ENCODE measurements at places on chromosomes 13 and 19.
A peak's percentile ranks its signal among the peaks of the same experiment; 100 is the strongest.

GRCh38 chr13:77915686-77916085, 2.9 kb downstream of the EDNRB start:
- DNase-seq, result no peak

- DNase-seq, result no peak
Observed at GRCh38 chr13:48715977-48716376, 62.2 kb downstream of the CYSLTR2 start.

- no peak for DNase-seq
Observed at GRCh38 chr13:52164989-52165388, 5.6 kb upstream of the NEK3 start.

DNA sequence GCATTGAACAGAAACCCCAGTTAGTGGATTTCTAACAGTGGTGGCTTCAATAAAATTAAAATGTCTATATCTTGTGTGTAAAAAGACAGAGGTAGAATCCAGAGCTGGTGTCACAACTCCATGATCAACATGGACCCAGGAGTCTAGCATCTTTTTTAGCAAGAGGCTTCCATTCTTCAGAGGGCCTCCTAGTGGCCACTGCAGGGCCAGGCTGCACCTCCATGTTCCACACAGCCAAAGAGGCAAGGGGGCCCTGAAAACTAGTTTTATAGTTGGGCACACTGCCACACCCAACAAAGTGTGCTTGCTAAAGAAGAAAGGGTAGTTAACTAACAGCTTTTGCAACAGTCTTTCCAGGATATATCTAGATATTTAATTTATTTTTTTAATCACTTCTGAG, 12.9 kb downstream of the N4BP2L1 start:
- DNase-seq, result no peak

DNA sequence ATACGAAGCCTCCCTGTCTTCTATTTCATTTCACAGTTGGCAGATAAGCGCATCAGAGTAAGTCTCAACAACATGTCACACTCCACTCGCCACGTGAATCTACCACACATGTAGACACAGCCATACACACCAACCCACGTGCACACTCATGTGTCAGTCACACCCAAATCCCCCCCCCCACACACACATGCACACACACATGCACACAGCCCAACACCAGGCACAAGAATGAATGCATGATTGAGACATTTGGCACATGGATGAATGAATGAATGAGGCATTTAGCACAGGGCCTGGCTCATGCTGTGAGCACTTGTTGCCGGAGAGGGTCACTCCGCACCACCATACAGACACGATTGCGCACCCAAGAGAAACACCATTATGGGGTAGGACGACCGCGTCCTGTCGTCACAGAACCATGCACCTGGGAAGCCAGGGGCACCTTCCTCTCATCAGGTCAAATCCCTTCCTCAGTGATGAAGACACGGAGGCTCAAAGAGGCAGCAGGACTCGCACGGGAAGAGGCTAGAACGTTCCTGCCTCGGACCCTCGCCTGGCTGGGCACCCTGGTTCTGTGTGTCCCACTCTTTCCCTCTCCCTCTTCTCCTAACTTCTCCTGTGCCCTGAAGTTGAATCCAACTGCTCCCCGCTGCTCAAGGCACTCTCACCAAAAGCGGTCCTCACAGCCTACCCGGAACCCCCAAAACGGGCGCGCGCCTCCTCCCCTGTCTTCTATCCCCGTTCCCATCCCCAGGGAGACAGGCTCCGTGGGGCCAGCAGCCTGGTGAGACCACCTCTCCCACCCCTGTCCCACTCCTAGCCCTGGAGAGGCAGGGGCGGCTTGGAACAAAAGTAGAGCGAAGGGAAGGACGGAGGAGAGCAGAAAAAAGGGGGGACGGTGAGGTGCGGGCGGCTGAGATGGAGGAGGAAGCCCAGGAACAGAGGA, 1.3 kb downstream of the MEIS3 start:
- no peak for DNase-seq

DNA sequence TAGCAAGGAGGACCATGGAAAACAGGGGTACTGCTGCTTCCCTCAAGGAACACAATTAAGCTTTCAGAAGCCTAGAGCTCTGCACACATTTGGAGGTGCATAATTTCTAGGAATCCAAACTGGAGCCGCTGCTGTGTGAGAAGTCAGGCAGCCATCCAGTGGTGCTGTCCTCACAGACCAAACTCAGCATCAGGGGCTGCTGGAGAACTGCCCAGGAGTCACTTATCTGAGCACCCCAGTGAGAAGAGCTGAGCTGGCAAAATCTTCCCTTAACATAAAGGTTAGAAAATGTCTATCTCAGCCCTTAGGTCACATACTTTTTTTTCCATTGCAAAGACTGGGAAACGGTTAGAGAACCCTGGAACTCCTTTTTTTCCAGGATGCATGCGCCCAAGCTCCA, 72.8 kb downstream of the ATP7B start:
- DNase-seq, result no peak

DNA sequence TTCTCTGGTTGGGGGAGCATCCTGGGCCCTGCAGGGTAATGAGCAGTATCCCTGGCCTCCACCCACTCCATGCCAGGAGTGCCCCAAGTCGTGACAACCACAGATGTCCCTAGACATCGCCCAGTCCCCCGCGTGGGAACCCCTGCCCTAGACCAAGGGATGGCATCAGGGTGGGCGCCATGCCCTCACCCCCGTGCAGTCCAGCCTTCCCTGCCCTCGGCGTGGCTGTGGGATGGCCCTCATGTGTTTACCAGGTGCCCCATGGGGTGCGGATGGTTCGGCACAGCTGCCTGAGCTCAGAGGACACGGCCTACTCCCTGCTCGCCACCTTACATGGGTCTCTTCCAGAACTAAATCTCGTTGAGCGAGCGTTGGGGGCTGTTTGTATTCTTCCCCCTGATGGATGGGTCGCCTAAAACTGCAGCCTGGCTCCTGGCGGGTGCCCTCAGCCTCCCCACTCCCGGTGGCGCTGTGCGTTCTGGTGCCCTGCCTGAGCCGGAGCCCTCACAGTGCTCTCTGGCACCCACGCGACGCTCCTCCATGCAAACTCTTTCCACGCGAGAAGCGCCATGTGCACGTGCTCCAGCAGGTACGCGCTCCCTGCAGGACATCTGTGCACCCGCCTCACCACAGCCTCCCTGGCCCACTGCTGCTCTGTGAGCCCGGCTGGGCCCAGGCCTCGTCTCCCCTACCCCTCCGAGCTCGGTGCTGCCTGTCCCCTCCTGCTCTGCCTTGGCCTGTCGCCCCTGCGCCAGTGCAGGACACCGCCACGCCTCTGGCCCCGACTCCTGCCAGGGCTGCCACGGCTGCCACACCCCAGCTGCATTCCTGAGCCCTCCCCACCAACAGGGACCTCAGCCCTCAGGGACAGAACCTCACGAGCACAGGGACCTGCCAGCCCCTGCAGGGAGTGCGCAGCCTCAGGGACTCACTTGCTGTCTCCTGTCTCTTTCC, 145.0 kb downstream of the KDM4B start:
- no peak for DNase-seq

GRCh38 chr19:16175954-16176353, 2.6 kb upstream of the CIB3 start:
- no peak for DNase-seq

- peak; percentile 91 for DNase-seq
Observed at GRCh38 chr19:44356383-44357111, at the start of gene ZNF112. Gene ZNF112 (minus strand): TSS chr19:44356680. CDS start chr19:44340539, 16,141 bp downstream.

- DNase-seq, result no peak
Observed at GRCh38 chr19:6230991-6231448, 48.8 kb downstream of the MLLT1 start.

DNA sequence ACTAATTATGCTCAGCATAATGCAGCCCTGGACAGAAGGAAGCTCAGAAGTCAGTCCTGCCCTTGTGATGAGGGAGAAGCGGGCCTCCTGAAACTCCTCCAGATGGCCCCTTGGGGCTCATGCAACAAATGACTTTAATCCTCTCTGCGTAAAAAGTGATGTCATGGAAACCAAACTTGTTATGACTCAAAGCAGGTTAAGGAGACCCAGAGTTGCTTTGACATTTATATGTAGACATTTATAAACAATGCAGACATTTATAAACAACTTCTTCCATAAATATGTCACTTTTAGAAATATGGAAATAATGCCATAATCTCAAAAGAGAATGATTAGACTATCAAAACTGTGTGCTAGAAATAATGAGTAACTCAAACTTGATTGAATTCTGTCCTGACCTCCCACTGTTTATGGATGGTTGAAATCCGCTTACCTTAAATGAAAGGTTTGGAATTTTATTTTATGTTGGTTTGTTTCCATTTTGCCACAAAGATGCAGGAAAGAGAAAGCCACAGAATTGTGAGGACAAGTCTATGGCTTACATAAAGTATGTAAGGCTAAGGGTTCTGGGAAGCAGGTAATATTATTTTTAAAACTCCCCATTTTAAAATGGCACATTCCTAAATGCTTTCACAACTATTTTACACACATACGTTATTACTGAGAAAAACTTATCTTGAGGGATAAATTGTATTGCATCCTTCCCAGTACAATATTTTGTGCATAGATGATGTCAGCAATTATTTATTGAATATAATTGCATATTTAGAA, 73.7 kb downstream of the CYSLTR2 start:
- DNase-seq, result no peak

DNA sequence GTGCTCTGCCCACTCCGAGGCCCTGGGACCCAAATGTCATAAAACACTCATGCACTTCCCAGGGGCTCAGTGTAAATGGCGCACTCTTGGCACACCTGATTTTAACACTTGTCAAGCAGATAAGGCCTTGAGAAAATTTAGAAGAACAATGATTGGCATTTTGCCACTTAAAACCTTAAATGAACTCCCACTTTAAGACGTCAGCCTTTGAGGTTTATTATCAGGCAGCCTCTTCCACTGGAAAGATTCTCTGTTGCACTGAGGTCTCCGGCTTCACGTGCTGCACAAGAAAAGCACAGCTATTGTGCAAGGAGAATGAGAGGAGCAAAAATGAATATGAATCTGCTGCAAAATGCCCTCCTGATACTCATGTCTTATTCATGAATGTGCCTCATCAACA, 38.5 kb upstream of the ATP11A start:
- DNase-seq, result no peak

GRCh38 chr13:42393573-42394360, 121.8 kb downstream of the AKAP11 start:
- DNase-seq, result no peak

DNA sequence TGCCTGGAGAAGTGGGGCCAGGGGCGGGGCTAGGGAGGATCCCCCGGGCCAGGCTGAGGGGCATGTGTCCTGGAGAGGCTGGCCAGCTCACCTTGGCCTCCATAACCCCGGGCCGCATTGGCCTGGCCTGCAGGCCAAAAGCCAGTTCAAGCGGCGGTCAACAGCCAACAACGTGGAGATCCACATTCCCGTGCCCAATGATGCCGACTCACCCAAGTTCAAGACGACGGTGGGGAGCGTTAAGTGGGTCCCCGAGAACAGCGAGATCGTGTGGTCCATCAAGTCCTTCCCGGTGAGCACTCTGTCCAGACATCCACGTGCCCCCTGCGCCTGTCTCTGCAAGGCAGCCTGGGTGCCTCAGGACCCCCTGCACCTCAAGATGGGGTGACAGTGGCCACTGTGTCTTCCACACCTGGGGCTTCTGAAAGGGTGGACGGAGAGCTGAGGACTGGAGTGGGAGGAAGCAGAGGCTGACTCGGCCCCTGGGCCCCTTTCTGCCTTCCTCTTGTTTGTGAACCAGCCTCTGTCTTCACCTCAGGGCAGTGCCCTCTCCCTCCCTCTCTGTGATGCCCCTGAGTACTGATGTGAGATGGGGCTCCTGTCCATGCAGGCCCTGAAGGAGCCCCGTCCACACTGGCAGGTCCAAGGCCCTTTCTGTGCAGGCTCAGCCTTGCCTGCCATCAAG, 31.1 kb downstream of the AP1M1 start:
- no peak for DNase-seq

DNA sequence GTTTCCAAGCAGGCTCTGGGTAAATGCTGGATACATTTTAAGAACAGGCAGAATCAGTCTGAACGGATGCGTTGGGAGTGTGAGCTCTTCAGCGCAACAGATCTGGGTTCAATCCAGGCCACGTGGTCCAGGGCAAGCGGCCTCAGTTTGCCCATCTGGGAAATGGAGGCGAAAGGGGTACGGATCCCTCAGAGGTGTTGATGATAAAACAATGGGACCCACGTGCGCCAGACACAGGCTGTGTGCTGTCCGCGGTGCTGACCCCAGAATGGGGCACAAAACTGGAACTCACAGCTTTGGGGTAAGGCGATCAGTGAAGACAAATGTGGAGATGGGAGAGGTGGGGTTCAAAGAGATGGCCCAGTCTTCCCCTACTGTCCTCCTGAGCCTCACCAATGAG, 13.1 kb upstream of the PDE4C start:
- no peak for DNase-seq

DNA sequence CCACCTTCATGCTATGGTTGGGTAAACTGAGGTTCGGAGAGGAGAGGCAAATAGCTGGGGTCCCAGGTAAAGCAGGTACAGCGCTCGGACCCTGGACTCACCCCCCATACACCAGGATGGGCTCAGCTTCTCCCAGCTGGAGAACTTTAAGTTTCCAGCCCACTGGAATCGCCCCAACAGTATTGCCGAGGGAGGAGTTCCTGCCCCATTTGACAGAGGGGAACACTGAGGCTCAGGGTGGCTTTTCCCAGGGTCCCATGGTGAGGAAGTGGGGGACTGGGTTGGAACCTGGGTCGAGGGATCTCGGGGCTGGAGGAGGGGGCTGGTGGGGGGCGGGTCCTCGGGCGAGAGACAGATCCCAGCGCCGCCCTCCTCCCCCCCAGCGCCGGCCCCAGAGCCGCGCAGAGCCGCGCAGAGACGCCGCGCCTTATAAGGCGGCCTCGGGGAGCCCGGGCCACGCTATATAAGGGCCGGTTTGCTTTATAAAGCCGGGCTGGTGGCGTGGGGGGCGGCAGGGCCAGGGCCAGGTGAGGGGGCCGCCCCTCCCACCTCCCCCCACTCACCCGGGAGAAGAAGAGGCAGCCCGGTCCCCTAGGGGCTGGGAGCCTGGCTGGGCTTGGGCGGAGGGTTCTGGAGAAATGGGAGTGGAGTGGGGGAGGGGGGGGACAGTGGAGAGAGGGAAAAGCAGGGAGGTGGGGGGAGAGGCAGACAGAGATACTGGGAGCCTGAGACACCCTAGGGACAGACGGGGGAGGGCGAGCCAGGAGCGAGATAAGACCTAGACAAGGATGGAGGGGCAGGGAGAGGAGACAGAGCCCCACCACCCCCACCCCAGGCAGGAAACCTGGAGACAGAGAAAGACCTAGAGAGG, 1.1 kb downstream of the CNN1 start:
- no peak for DNase-seq

DNA sequence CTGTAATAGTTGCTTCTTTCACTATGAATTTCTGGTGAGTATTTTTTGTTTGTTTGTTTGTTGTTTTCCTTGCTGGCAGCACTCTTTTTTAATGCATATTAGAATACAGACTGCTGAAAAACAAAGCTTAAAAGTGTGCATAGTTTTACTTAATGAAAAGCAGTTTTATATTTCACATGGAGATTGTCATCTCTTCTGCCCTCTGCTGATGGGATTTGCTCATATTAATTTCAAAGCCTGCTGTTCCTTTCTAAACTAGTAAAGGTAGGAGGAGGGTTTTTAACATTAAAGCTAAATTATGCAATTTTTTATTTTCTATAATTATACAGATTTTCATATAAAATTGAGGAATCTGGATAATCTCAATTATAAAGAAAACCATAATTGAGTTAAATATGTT, 692.6 kb upstream of the SLITRK1 start:
- DNase-seq, result no peak

All from NCI-H1092 (cell line).